ENCODE measurements at places on chromosomes 7 and 10.
A peak's percentile ranks its signal among the peaks of the same experiment; 100 is the strongest.

DNA sequence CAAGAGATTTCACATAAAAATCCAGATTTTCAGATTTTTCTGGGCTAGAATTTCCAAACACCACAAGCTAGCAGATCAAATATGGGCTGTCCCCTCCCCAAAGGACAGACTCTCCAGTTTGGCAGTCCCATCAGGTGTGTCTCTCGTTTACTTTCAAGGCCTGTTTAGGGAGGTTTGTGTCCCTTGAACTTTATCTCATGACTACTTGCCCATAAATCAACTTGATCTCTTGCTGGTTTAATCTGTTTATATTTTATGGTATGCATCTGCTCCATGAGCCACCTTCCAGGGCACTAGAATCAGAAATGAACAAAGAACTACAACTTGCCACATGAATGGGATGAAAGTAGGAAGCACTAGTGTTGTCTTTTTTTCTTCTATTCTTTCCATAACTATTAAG is 5.2 kb downstream of the ZDHHC6 start:
- no peak for DNase-seq

GRCh38 chr7:147775516-147776284 is 814.9 kb upstream of the C7orf33 start:
- DNase-seq: no peak

GRCh38 chr7:7738622-7739021 is 20.2 kb upstream of the RPA3 start:
- peak; percentile 34 for DNase-seq

GRCh38 chr7:123845823-123846216 is 851 bp downstream of the HYAL4 start:
- DNase-seq: no peak

- no peak for DNase-seq
Observed at GRCh38 chr7:34973400-34973760, 63.9 kb downstream of the DPY19L1 start.

DNA sequence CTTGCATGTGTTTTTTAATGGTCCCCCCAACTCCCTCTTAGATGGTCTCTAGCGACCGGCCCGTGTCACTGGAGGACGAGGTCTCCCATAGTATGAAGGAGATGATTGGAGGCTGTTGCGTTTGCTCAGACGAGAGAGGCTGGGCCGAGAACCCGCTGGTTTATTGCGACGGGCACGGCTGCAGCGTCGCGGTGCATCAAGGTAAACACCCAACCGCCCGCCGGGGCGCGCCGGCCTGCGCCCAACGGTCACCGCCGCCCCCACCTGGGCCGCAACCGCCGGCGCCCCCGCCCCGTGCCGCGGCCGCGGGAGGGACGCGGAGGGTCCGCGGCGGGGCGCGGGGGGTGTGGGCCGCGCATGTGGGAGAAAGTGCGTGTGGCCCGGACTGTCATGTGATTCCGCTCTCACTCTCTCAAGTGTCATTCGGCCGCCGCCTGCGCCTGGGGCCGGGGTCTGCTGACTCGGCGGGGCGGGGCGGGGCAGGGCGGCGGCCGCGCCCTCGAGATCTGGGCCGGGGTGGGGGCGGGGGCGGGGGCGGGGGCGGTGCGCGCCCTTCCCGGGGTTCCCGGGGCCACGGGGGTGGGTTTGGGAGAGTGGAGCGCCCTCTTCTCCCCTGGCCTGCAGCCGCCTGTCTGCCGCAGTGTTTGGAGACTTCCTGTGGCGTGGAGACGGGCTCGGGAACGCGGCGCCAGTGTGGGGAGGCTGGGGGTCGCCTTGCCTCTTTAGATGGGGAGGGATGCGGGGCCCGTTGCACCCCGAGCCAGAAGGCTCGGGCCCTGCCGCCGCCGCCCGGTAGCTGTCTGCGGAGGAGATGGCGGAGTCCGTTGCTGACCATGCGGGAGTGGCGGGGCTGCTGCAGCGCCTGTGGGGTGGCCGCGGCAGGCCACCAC is 817 bp downstream of the MLLT10 start:
- DNase-seq: no peak

- no peak for DNase-seq
Observed at GRCh38 chr7:70259502-70259901, 661.2 kb downstream of the AUTS2 start.

DNA sequence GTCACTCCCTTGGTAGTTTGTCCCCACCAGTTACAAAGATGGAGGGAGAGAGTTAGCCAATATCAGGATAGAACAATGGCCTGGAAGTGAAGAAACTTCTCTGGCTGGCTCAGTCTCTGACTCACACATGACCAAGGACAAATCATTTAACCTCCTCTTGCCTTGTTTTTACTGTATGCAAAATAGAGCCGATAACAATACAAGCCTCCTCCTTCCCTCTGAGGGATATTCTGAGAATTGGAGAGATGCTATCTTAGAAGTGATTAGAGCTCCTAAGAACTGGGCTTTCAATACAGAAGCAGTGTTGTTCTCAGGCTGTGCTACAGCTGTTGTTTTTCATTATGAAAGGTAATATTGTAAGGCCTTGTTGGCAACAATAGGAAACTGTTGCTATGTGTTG is 87.7 kb upstream of the EGR2 start:
- no peak for DNase-seq

DNA sequence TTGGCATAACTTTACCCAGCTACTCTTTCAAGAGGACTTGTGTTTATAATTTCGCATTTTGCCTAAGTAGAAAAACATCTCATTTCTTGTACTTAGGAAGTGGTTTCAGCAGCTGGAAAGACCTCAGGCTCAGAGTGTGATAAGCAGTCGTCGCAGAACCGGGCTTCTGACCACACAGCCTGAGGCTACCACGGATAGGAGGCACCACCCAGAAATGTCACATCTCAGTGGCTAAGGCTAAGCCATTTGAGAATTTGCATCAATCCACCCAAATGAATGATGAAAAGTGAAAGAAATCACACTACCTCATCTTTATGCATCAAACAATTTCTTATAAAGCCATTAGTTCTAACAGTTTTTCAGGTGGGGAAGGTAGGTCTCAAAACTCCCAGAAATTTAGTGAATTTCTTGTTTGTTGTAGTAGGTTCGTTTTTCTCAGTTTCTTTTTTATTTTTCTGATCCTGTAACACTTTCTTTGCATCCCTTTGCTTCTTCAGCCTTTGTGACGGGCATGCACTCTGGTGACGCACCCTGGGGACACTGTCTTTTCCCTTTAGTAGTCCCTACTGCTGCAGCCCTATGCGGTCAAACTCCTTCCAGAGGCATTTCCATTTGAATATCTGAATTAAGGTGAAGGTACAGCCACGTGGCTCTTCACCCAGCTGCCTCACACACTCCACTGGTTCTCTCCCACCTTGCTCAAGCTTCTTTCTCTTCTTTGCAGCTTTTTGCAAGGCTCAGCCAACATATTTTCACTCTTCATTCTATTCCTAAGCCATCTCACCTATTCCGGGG is 68.5 kb downstream of the MAP3K8 start:
- DNase-seq: no peak

DNA sequence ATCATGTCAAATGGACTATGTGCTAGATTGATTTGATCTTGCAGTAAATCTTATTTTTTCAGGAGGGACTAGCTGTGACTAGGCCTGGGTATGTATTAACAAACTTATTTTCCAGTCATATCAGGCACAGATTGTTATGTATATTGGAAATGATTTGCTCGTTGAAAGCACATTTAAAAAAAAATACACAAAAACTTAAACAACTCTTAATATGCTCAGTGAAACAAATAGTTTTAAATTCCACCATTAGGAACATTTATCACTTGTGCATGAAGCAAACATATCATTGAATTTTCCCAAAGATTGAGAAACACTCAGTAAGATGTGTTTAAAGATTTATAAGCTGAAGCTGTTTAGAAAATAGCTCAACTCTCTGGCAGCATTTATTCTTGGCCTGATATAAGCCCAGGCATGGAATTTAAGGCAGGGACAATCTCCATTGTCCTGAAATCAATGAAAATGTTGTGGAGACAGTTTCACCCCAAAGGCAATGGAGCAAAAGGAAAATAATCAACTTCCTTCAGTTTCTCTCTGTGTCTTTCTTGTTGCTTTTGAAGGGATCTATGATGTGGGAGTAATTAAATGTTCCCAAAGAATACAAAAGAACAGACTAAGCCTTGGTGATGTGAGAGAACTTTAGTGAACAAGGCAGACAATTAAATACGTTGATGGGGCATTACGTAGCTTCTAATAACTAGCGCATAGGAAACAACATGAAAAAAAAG is 250.3 kb downstream of the GPR37 start:
- no peak for DNase-seq

GRCh38 chr10:99743841-99744240 is 11.8 kb downstream of the CUTC start:
- no peak for DNase-seq

- DNase-seq: no peak
Observed at GRCh38 chr10:7937315-7937945, 117.1 kb upstream of the GATA3 start.

GRCh38 chr10:104267721-104268404 is 1.1 kb upstream of the GSTO2 start:
- no peak for DNase-seq

DNA sequence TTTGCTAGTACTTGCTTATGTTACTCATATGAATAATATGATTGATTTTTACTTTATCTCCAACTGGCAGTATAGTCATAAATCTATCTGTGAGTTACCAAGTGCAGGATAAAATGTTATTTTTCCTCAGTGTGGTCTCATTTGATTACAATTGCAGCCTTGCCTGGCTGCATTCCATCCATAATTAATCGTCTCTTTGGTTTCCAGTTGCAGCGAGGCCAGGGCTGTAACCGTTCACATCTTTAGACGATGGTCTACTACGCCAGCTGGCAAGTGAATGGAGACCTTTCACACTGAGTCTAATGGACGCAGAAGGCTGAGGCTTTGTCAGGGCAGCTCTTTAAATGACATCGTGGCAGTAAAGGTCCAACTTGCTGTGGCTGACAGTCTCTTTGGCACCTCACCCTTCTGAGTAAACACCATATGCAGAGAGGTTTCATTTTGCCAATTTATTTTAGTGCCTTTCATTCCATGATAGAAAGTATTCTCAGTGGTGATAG is 84.0 kb downstream of the ARL4A start:
- DNase-seq: peak; percentile 77

DNA sequence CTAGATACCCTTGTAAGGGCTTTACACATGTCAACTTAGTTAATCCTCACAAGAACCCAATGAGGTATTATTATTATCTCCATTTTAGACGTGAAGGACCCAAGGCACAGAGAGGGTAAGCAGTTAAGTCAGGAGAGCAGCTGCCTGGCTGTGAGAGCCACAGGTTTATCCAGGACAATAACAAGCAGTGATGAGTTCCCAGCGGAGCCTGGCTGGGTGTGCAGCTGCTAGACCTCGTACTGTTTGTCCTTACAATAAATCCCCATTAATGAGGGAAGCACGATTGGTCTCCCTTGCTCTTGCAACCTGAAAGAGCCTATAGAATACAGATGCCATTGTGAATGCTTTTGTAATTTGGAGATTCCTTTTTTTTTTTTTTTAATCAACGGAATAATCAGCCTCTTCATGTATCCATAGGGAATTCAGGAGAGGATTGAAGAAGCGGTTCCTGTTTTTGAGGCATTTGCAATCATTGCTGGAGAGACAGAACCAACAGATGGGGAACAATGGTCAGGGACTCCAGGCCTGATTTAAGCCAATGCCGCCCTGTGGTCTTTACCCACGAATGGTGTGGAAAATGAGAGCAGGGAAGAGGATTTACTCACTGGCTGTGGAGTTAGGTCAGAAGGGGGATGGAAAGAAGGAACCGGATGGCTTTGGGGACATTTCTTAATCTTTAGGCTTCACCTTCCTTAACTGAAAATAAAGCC is 12.3 kb upstream of the ASB4 start:
- no peak for DNase-seq

Measured in DMS 273 treated with DMSO at 0.1 percent for 48 hours (cell line).